ENCODE measurements at places on chromosomes 3 and 15.

DNA sequence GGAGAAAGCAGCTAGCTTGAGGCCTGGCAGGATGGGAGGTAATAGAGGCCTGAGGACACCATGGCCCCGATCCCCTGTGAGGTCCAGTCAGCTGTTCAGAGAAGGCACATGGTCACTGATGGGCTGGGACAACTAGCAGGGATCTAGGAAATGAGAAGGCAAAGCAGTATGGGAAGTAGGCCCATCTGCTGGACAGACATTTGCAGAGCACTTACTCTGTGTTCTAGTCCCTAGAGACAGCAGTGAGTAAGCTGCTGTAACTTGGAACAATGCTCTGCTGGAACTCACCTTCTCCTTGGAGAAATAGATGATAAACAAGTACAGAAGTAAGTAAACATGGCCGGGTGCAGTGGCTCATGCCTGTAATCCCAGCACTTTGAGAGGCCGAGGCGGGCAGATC is 7.1 kb downstream of the ECE2 start:
- no peak for DNase-seq

DNA sequence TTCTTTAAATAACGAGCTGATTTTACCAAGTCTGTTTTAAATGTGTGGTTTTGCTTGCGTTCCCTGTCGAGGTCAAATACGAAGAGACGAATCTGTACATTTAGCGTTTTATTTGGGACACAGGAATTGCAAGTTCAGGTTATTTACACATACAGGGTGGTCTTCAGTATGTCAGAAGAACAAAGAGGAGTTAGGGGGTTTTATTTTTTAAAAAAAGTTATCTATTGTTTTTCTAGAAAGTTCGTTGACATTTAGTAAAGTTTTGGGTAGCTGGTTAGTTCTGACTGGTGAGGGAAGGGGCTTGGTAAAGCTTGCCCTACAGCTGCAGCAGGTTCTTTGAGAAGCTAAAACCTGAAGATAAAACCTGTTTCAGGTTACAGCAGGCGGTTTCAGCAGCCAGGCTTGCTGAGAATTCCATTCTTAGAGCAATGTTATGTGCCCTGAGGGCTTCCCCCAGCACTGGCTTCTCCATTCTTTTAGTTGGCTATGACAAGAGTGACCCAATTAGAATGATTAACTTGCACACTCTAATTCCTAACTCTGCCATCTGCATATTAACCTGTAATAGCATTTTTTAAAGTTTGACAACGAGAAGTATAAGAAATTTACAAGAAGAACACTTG is 815 bp upstream of the ZNF280D start:
- DNase-seq: no peak

- no peak for DNase-seq
Measured at GRCh38 chr15:75067123-75067830, 43.9 kb downstream of the PPCDC start.

GRCh38 chr3:188106887-188107830 is 46.8 kb upstream of the LPP start:
- DNase-seq: no peak

Data from NCI-H460 (cell line).